ENCODE measurements at places on chromosomes 3 and 15.

DNA sequence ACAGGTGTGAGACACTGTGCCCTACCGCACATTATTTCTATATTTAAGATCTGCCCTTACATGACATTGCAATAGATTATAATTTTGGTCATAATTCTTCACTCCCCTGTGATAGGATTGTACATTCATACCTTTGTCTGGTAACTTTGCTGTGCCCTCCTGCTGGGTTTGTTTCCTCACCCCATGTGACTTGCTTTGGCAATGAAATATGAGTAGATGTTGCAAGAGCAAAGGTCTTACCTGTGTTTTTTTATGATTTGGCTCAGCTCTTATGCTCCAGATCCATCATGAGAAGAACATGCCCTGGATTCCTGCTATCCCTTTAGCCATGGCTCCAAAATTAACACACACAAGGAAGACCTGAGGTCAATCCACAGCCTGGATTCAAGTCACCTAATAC, 137.7 kb upstream of the EOMES start:
- DNase-seq, result no peak

- DNase-seq, result no peak
Observed at GRCh38 chr3:154584041-154584440, 154.1 kb upstream of the GPR149 start.

DNA sequence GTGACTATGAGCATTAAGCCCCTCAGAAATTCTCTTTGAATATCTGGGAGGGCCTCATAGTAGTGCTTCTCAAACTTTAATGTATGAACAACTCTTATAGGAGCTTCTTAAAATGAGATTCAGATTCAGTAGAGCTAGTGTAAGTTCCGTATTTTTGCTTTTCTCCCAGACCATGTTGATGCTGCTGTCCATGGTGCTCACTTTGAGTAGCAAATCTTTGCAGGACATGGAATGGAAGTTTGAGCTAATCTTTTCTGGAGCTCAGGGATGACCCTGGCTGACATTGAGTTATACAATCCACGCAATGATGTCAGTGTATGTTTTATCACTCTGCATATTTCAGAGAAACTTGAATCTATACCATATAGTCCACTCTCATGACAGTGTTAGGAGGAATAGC, 134.2 kb downstream of the OTOL1 start:
- no peak for DNase-seq

DNA sequence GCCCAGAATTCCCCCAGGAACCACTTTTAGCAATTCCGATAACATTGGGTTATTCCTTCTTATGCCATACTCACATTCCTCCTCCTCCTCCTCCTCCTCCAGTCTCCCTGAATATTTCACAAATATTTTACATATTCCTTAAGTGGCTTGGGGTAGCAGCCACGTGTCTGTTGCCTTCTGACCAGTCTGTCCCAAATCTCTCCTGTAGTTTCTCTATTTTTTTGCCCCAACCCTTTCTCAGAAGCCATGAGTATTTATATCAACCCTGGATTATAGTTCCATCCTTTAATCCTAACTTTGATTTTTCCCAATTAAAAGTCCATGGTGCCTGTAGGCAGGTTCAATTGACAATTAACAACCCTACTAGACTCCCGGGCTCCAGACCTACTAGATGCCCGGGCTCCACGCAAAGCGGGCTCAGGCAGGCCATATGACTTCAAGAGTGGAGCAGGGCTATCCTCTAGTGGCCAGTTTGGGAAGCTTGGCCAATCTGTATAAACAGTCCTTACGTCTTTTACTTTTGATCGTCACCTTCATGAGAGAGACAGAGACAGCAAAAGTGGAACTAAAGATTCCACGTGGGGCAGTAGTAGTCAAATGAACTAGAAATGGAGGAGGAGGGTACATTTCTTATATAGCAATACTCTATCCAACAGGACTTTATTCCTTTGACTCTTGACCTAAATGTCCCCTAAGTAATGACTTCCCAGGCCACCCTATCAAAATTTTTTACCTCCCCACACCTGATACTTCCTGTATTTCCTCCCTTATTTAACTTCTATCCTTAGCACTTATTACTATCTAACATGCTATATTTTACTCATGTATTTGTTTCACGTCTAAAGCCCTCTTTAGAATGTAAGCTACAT, 69.7 kb downstream of the USF3 start:
- no peak for DNase-seq

- no peak for DNase-seq
Observed at GRCh38 chr15:39582977-39583595, 2.2 kb downstream of the THBS1 start.
